ENCODE measurements at places on chromosomes 2 and 18.

GRCh38 chr18:51525453-51526225 lies 328.2 kb upstream of the MEX3C start:
- DNase-seq = no peak

- no peak for DNase-seq
Measured at GRCh38 chr18:697800-698199, 14.6 kb downstream of the ENOSF1 start.

DNA sequence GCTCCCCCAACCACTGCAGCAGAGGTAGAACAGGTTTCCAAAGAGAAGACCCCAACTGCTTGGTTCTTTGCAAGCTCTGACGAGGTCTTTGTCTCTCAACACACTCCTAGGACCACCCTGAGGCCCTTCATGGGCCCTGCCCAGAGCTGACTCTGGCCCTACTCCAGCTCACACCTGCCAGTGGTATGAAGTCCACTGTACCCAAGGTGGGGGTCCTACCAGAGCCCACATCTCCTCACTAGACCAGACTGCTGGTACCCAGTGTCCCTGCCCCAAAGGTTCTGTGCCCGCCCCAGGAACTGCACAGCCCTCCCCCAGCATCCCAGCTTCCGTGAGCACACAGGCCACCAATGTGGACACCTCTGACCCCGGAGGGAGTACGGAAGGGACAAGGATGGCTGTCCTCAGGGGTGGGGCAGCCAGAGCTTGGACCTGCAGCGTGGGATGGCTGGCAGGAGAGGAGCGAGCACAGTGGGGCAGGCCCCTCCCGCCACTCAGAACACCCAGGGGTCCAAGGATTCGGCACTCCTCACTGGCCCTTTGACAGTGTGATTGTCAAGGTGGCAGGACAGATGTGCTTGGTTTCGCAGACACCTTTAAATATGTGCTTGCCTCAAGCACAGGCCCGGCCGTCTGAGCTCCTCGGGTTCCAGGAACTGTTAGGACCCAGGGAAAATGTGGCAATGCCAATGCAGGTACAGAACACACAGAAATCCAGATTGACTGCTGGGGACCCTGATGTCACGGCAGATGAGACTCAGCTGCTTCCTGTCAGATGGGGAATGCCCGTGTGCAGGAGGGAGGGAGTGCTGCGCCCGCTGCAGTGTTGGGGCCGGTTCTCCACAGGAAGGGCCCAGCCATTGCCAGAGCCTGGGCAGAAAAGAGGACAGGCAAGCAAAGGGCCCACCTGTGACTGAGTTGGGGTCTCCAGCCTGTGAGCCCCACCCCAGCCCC lies 51.2 kb downstream of the MTERF4 start:
- DNase-seq = no peak

DNA sequence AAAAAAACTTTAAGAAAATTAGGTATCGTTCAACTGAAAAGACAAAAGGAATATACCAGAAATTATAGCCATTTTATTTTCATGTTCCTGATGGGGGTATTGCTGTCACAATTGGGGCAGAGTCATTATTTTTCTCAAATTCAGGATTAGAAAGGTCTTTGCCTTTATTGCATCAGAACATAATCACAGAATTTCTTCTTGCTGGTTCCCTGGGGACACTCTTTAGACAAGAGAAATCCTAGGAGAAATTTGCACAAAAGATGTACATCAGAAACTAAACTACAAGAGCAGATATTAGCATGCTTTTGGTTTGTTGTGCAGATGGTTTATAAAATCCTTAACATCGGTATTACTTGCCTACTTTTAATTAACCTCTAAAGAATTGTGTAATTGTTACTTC lies 103.2 kb downstream of the NCOA1 start:
- no peak for DNase-seq

- peak; percentile 32 for DNase-seq
Measured at GRCh38 chr18:68735483-68736343, 20.8 kb upstream of the TMX3 start.

- DNase-seq = no peak
Measured at GRCh38 chr2:9366026-9366425, 57.3 kb downstream of the ITGB1BP1 start.

GRCh38 chr18:6882401-6882800 lies 152.9 kb downstream of the ARHGAP28 start:
- no peak for DNase-seq

- DNase-seq = no peak
Measured at GRCh38 chr2:224101820-224102630, 62.9 kb upstream of the SERPINE2 start.

DNA sequence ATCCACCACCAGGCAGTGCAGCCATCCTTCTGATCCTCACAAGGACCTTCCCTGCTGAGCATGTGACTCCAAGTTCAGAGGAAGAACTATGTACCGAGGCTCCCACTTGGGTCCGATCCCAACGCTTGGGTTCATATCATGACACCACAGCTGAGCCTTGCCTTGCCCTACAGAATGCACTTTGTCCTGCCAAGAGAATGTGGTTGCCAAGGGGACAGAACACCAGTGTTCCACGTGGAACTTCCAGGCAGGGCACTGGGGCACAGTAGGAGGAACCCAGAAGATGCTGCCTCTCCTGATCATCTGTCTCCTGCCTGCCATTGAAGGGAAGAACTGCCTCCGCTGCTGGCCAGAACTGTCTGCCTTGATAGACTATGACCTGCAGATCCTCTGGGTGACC lies at the start of gene TEX51:
Gene TEX51 (plus strand): TSS at position 255 of the 400 bp plus-strand sequence. CDS start 29 bp downstream, at position 284.
- DNase-seq = no peak

DNA sequence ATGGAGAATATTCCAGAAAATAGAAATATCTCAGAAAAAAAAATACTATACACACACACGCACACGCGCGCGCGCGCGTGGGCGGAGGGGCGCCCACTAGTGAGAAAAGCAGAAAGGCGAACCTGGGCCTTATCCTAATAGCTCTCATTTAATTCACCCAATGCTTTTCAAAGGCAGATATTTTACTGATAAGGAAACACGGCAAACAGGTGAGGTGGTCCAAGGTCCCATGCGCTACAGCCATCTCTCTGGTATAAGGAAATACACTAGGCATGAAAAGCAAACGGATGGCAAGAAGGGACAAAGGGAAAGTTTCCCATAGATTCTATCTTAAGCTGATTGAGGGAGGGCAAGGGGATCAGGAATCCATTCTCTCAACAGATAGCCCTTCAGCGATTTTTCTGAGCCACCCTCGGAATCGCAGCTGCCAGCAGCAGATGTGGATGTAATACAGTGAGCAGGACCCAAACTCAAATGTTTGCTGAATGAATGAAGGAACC lies 136.7 kb downstream of the TMEM247 start:
- DNase-seq = peak; percentile 17

DNA sequence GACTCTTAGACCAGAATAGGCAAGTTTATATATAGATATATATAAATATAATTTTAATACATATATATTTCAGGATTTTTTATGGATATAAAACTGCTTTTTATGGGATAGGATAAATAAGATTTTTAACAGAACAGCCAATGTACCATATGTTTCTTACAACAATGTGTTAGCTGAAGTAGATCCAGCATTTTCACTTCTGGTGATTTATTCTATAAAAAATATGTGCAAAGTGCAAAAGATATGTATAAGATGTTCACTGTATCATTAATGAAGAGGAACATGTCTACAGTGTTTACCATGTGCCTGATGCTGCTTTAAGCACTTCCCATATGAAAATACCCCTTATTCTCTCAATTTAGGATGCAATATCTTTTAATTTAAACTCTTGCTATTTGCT lies 22.2 kb upstream of the GPR75 start:
- no peak for DNase-seq

DNA sequence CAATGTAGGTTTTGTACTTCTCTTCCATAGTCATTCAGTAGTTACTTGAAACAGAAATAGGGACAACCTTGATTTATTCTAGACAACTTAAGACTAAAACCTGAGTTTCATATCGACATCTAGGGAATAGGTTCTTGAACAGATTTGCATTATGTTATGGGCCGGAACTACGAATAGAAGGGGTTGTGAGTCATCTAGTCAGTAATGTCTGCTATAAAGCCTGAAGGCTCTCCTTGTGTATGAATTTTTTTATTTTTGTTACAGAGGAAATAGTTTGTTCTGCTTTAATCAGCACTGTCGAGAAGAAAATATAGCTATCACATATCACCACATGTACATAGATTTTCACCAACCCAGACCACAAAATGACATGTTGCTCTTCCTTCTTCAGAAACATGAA lies 17.3 kb upstream of the TRIM43 start:
- DNase-seq = no peak

- no peak for DNase-seq
Measured at GRCh38 chr2:226638576-226638975, 161.0 kb downstream of the IRS1 start.

- DNase-seq = no peak
Measured at GRCh38 chr2:217223222-217223930, 363.5 kb upstream of the TNP1 start.

- no peak for DNase-seq
Measured at GRCh38 chr2:203846490-203847105, 21.0 kb upstream of the CTLA4 start.

DNA sequence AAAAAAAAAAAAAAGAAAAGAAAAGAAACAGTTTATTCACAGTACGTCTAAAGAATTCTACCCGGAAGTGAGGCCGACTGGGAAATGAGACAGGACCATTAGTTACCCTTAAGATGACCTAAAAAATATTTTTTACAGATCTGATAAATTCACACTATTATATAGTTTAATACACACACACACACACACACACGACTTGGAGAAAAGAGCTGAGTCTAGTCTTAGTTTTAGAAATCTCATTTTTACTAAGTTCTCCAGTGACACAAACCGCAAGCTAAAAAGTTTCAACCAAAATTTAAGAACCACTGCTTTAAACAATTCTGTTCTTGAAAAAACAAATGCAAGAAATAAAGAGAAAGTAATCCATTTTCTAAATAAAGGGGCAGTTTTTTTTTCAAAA lies 27.1 kb downstream of the ST3GAL5 start:
- DNase-seq = no peak

- DNase-seq = no peak
Measured at GRCh38 chr2:42050010-42050702, 2.3 kb downstream of the PKDCC start.

DNA sequence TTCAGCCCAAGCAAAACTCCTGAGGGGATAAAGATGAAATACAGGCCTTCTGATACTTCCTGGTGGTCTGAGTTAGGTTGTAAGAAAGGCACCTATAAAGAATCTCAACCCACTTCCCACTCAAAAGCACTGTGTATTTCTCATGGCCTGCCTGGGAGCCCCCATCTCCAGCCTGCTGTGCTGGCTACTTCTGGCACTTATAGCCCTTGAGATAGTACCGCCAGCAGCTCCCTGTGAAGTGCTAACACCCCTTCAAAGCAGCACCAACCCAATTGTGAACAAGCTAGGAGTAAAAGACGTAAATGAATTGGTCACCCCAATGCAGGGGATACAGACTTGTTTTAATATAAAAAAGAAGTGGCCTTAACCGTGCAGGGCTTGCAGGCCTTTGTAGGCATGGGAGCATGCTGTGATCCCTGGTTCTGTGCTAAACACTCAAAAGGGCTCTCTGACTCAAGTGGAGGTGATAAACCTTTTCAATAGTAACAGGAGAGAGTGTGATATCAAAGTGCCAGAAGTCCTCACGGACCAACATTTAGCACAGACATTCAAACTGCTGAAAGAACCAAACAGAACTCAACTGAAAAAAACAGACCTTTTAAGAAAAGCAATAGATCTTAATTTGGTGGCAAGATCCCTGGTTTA lies 80.8 kb downstream of the RTN4 start:
- DNase-seq = no peak

DNA sequence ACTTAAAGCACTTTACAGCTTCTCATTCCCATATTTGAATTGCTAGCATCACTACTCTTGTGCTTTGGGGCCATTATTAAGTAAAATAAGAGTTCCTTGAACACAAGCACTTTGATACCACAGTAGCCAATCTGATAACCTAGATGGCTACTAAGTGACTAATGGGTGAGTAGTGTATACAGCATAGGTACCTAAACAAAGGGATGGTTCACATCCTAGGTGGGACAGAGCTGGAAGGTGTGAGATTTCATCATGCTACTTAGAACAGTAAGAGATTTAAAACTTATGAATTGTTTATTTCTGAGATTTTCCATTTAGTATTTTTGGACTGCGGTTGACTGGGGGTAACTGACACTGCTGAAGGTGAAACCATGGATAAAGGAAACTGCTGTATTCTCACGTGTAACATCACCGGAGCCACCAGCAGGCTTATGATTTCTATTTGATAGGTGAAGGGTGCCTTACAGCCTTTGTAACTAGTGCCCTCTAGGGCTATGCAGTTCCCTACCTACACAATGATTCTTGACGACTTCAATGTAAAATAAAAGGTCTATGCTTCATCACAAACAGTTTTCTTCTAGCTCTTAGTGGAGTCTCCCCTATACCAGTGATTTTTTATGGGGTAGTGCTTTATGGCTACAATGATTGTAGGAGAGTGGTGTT lies 22.1 kb upstream of the CRIM1 start:
- no peak for DNase-seq

- no peak for DNase-seq
Measured at GRCh38 chr2:190846746-190847145, 33.9 kb upstream of the GLS start.

- no peak for DNase-seq
Measured at GRCh38 chr2:175931805-175932204, 70.3 kb downstream of the LNPK start.

DNA sequence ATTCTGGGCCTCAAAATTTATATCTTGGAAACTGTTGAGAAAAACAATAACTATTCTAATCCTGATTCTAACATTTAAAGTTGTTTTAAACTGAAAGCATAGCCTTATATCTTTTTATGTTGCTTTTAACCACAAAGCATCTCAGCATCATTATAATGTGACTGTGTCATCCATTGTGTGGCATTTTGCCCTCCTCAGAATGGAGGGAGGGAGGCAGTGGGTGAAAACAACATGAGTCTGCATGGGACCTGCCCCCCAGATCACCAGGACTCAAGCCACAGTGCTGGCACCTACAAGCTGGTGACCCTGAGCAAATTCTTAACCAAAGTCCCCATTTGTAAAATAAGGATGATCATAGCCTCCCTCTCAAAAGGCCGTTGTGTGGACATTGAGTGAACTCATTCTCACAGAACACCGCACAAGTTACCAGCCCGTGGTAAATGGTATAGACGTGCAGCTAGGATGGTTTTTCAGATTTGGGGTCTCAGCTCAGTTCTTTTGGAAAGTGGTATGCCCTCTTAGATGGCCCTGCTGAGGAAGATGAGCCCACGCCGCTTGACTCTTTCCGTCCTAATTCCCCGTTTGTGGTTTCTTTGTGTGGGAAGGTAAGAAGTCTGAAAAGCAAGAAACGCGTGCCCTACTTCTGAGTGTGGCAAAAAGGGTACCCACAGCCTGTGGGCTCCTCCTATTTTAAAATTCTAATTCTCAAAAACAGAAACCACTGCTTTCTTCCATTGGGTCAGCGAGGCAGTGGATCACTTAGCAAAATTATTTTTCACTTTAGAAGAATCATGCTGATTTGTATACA lies 305.0 kb upstream of the ID2 start:
- DNase-seq = no peak

GRCh38 chr2:180991820-180992219 lies 11.4 kb downstream of the UBE2E3 start:
- DNase-seq = no peak

Data from LoVo (cell line).